ENCODE measurements at places on chromosomes 7 and 10.

- DNase-seq: no peak
Measured at GRCh38 chr7:90674625-90675024, 78.5 kb downstream of the CDK14 start.

GRCh38 chr7:128795129-128795528, 3.4 kb downstream of the CCDC136 start:
- no peak for DNase-seq

- DNase-seq: peak; percentile 73
Measured at GRCh38 chr10:30783939-30784501, 154.5 kb upstream of the LYZL2 start.

GRCh38 chr10:63770523-63770922, 249.3 kb downstream of the REEP3 start:
- DNase-seq: no peak

GRCh38 chr7:674454-675410, 51.8 kb upstream of the DNAAF5 start:
- no peak for DNase-seq

DNA sequence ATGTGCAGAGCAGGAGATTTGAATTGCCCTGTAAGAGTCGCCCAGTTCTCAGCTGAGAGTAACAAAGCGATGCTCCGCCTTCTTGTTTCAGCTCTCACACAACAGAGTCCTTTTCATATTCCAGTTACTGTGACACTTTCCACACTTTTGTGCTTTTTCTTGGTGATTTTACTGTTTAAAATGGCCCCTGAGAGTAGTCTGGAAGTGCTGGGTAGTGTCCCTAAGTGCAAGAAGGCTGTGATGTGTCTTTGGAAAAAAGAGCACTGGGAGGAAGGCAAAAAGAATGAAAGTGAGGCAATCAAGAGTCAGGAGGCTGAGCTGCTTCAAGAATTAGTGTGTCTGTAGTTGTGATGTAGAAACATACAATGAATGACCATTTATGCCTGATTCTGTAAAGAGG, 201.2 kb upstream of the SEMA3E start:
- DNase-seq: no peak

DNA sequence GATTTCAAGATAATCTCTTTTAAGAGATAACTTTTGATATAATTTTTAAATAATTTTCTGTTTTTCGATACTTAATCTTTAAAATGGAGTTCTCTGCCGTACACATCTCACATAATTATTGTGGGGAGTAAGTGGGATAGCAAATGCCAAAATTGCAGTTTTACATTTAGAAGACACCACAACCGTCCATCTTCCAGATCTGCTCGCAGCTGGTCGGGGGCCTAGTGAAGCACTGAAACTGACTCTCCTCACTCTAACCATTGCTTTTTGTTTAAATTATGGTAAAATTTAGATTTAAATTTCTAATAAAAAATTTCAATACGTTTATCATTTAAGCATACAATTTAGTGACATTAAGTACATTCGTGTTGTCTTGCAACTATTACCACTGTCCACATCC, 94.2 kb downstream of the PRR15 start:
- DNase-seq: no peak

DNA sequence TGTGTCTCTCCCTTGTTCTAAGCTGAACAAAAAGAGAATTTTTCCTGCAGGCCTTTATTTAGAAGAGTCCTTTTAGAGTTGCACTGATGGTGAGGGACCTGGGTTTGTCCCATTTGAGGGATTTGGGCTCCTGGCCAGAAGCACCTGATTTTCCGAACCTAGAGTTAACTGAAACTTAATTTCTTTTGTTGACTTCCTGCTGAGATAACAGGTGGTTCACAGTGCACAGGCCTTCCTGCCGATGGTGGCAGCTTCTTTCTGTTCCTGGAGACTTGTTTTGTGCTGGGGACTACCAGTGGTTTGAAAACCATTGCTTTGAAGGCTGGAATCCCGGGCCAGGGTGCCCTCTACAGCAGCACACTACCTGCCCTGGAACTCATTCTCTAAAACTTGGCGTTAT, 99.2 kb downstream of the SUGCT start:
- no peak for DNase-seq

DNA sequence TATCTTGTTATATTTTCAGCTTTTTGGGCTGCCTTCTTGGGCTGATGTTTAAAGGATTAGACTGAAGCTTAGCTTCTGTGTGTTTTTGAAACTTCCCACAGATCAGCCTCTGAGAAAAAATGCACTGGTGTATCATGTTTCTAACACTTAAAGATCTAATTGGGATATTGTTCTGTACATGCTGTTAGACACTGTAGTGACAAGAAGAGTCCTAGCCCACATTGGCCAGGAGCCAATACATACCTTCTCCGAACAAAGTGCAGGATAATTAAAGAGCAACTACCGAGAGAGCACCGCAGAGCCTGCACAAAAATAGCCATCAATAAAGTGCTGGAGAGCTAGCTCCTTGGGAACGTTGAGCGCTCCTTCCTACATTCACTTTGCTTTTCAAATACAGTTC, 289.4 kb upstream of the SP8 start:
- no peak for DNase-seq

DNA sequence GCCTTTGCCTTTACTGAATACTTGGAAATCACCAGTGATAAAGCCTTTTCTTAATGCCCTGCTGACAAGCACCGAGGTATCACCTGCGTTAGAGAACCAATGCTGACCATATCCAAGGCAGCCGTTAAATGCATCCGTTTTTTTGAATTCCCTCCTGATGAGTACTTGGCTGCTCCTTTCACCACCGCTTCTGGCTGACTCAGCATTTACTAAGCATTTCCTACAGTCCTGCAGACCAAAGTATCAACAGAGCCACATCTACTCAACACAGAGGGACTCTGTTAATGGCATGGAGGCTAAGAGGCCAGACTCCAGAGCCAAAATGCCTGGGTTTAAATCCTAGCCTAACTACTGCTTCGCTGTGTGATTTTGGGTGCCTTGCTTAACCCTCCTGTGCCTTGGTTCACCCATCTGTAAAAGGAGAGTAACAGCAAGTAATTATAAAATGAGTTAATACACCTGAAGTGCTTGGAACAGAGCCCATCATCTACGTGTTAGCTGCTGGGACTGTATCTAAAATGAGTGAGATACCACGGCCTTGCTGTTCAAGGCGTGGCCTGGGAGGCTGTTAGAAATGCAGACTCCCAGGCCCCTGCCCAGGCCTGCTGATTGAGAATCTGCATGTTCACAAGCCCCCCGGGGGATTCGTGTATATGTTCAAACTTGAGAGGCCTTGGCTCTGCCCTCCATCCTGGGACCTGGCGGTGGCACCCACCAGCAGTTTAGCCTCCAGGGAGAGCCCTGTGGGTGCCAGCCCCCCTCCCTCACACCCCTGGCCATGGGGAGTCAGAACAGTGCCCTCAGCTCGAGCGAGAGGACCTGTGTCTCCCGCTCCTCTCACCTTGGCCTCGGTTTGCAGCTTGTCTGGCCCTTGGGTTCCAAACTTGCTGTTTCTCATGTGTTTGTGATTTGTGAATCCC, 30.8 kb upstream of the EFCAB10 start:
- no peak for DNase-seq

DNA sequence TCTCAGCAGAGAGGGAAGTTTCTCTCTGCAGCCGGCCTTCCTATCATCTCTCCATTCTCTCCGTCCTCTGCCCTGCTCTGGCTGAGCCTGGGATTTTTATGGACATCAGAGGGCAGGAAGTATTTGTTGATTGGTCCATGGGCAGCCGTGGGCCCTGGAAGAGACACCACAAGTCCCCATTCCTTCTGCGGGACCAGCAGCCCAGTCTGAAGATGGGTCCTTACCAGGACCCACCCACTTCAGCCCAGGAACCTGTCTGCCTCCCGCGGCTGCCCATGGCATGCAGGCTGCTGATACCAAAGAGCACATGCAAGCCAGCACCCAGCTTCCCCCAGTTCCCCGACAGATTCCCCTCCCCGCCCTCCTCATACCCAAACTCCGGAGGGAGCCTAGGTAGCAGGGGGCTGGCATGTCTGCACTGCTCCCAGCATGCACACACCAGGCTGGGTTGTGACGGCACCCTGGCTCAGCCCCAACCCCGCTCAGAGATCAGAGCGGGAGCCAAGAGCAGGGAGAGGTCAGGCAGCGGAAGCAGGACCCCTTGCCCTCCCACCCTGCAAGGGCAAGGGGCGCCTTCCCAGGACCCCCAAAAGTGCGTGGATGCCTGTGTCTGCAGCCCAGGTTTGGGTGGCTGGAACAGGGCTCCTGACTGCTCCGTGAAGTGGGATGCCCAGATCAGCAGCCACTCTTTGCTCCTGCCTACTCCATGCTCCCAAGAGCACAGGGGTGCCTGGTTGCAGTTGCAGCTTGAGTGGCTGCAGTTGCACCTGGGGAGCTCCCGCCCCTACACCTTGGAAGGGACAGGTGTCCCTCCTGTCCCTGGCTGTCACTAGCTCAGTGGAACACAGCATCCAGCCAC, 538.6 kb upstream of the POT1 start:
- DNase-seq: no peak

DNA sequence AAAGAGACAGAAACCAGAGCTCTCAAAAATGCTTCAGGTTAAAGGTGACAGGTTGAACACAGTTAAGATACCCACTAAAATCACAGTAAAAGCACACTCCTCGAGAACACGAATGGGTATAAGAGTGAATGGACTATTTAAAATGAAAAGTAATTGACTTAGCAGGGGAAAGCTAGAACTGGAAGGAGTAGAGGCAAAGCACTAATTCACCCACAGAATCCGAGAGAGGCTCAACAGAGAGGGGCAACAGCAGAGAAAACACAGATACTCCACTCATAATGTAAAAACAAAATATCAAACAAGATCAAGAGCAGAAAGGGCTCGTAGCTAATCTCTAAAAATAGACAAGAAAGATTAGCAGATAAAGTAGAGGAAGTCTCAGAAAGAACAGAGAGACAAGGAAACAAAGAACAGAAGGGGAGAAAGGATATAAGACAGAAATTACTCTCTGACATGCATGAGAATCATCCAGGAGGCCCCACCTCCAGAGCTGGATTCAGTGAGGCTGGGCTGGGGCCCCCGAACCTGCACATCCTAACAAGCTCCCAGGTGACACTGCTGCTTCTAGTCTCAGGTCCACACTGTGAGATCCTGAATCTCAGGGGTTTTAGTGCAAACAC, 117.6 kb downstream of the GALNT11 start:
- DNase-seq: no peak

DNA sequence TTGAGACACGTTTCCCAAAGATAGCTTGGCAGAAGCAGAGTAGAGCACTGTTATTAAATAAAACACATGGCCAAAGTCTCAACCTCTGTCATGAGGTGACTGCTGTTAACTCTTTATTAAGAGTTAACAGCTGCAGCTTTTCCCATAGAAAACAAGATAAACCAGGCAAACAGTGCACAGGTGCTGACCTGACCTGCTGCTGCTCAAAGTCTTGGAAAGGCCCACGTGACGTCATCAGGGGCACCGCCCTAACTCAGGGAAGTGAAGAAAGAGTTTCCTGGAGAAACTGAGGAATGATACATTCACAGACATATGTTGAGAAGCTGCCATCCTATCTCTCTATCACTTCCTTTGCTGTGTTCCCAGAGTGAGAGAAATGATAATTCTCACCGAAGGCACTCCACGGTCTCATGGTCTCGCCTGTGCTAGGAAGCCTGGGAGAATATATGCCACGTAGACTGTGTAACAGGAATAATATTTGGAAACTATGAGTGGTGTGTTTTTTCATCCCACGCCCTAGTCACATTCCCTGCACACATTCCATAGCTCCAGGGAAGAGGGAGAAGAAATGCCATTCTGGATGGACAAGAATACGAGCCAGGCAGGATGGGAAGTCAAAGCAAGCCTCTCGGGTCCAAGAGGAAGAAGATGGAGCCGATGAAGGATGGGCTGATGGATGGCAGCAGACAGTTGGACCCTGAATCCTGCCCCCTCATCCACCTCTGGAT, 146.2 kb upstream of the NFE2L3 start:
- no peak for DNase-seq

- DNase-seq: no peak
Measured at GRCh38 chr10:2968401-2969058, 98.8 kb upstream of the PFKP start.

DNA sequence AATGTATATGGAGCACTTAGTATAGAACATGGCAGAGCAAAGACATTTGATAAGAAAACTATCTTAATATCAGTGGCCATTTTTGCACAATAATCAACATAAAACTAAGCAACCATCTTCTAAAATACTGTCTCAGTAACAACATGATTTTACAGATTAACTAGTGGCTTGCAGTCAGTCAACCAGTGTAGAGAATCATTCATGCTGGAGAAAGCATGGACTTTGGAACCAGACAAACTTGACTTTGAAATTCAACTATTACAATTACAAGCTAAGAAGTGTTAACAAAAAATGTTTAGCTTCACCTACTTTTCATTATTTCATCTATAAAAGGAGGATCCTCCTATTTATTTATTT, 27.7 kb downstream of the CUBN start:
- DNase-seq: no peak

Measured in glomerular endothelial cell (primary cell).